Activated T-cell treated with anti-CD3 and anti-CD28 coated beads, Interleukin-2, amount 50 U/mL, for 24 hours (primary cell): ENCODE measurements at places on chromosomes 5 and 9.

GRCh38 chr9:8733131-8733954 lies 933.8 kb upstream of the DMAC1 start:
- H3K27me3 ChIP-seq: peaks cover 6% of the 10 kb centered on the region
- H3K4me1 ChIP-seq: no peaks in the 10 kb centered on the region
- no peak overlapping the region for H3K27ac ChIP-seq
- no peak overlapping the region for H3K4me3 ChIP-seq
- H3K36me3 ChIP-seq: no peaks in the 10 kb centered on the region
- DNase-seq: no peak

- no peak overlapping the region for H3K27ac ChIP-seq
- H3K4me1 ChIP-seq: no peaks in the 10 kb centered on the region
- peaks cover 22% of the 10 kb centered on the region for H3K27me3 ChIP-seq
- no peak for DNase-seq
- no peaks in the 10 kb centered on the region for H3K36me3 ChIP-seq
- no peak overlapping the region for H3K4me3 ChIP-seq
Observed at GRCh38 chr5:173490681-173491080, 125.8 kb downstream of the BOD1 start.

GRCh38 chr5:169838688-169839087 lies 141.6 kb downstream of the INSYN2B start:
- H3K36me3 ChIP-seq: peaks cover 82% of the 10 kb centered on the region
- peaks cover 18% of the 10 kb centered on the region for H3K4me1 ChIP-seq
- H3K27me3 ChIP-seq: no peaks in the 10 kb centered on the region
- no peak for DNase-seq
- H3K27ac ChIP-seq: peak overlapping the region; percentile 16
- H3K4me3 ChIP-seq: no peak overlapping the region

DNA sequence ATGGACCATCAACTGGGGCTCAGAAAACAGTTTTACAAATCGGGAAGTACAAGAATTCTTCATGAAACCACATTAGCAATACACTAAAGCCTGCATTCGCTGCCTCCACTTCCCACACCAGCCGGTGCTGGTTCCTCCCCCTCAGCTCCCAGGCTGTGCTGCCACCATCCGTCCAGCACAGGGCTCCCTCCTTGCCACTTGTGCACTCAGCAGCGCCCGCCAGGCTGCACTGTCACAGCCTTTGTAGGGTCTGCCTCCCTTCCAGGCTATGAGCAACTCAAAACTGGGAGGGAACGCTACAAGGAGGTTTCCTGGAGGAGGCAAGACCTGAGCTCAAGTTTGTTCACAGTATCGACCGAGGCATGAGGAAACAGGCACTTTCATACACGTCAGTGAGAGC lies 7.7 kb downstream of the MAPK9 start:
- H3K4me3 ChIP-seq: no peak overlapping the region
- peaks cover 23% of the 10 kb centered on the region for H3K4me1 ChIP-seq
- no peak for DNase-seq

DNA sequence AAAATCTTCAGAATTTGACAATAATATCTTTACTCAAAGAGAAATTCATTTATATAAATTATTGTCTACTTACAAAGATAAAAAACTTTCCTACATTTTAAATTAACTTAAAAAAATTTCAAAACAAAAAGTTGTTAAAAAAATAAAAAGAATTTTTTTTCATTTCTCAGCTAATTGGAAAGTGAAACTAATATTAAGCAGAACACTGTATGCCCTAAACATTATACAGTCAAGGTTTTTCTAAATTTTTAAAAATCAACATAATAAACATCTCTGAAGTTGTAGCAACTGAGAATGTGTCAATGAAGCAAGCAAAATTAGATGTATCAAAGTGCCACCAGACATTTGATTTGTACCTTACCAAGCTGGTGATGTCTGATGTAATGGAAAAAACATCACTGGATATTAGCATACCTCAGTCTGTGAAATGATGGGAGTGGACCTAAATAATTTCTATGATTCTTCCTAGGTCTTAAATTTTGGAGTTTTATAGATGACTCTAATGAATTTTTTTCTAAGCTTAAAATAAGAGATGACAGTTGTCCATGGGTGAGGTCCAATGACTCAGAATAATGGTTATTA lies 290.1 kb downstream of the ADAMTS6 start:
- H3K36me3 ChIP-seq: no peaks in the 10 kb centered on the region
- DNase-seq: no peak
- peaks cover 32% of the 10 kb centered on the region for H3K4me1 ChIP-seq
- H3K4me3 ChIP-seq: no peak overlapping the region

DNA sequence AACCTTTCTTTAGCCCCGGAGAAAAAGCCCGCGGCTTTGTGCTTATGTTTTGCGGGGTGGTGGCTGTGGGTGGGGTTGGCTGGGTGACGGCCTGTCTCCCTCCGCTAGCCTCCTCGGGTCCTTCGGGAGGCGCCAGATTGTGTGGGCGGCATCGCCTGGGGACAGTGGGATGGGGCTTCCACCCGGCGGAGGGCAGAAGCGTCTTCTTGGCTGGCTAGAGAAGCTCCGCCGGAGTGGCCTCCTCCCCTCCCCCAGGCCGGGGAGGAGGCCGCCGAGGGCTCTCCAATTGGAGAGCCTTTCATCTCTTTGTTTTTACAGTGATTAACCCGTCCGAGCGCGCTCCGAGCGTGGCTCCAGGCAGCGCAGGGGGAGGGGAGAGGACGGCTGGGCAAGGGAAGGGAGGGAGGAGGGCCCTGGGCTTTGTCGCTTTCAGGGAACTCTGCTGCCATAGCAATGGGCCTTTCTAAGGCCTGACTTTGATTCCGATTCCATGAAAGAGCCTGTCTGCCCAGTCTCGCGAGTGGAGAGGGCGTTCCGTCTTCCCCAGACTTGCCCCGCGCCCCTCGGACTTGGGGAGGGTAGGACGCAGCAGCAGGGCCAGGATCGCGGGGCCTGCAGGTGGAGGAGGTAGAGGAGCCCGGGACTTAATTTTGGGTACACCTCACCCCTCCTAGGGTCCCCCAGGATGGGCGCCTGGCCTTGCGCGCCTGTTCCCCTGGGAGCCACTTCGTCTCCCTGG lies 36.7 kb upstream of the TIFAB start:
- no peaks in the 10 kb centered on the region for H3K36me3 ChIP-seq
- peaks cover 84% of the 10 kb centered on the region for H3K27me3 ChIP-seq
- no peak for DNase-seq
- H3K4me3 ChIP-seq: no peak overlapping the region
- H3K4me1 ChIP-seq: peaks cover 18% of the 10 kb centered on the region

DNA sequence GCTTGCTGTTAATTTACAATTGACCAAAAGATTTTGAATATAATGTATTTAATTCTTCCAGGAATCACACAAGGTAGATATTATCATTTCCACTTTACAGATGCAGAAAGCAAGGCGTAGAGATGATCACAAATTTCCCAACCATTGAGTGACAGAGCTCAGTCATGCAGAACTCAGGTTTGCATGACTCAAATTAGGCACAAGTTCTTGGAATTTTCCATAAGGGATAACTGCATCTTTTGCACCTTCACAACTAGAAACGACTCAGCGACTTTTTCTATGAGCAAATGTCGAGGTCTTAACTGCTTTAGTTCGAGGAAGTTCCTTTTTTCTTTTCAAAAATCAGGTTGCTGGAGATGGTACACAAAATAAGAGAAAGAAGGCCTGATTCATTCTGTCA lies 265.5 kb upstream of the PAPPA start:
- no peaks in the 10 kb centered on the region for H3K4me1 ChIP-seq
- no peaks in the 10 kb centered on the region for H3K27me3 ChIP-seq
- no peak for DNase-seq

GRCh38 chr5:141409598-141410306 lies 1.9 kb downstream of the PCDHGB6 start:
- H3K27me3 ChIP-seq: peaks cover 82% of the 10 kb centered on the region
- DNase-seq: no peak
- H3K27ac ChIP-seq: no peak overlapping the region
- peaks cover 16% of the 10 kb centered on the region for H3K4me1 ChIP-seq
- no peak overlapping the region for H3K4me3 ChIP-seq
- peaks cover 9% of the 10 kb centered on the region for H3K36me3 ChIP-seq

DNA sequence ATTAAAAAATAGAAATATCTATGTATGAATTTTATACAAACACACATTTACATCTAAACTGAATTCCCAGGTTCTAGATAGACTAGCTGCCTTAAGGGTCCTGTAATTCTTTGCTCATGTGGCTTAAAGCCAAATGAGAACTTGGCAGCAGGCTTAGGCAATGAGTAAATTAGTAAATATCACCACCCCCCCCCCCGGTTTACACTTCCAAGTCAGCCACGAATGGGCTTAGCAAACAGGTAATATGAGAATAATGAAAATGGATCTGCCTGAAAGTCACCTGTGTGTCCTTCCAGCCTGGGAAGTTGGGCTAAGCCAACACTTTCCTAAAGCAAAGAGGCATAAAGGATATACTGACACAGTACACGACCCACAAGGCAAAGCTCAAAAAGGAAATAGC lies 108.6 kb downstream of the KLHL3 start:
- no peak overlapping the region for H3K27ac ChIP-seq
- no peak overlapping the region for H3K4me3 ChIP-seq
- H3K4me1 ChIP-seq: no peaks in the 10 kb centered on the region
- H3K36me3 ChIP-seq: peaks cover 5% of the 10 kb centered on the region
- DNase-seq: no peak

DNA sequence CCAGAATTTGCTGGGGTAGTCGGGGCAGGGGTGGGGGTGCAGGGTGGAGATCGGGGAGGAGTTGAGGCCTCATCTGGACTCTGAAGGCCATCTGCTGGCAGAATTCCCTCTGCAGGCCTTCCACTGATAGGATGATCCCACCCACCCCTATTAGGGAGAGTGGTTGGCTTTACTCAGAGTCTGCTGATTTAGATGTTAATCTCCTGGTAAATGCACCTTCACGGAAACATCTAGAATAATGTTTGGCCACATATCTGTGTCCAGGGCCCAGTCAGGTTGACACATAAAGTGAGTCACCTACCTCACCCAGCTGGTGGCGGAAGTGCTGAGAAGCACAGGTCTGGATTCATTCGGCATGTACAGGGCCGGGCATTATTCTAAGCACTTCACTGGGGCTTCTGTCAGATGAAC lies 50.0 kb downstream of the DAPK1 start:
- H3K27me3 ChIP-seq: peaks cover 23% of the 10 kb centered on the region
- H3K27ac ChIP-seq: no peak overlapping the region
- no peaks in the 10 kb centered on the region for H3K4me1 ChIP-seq
- DNase-seq: no peak

DNA sequence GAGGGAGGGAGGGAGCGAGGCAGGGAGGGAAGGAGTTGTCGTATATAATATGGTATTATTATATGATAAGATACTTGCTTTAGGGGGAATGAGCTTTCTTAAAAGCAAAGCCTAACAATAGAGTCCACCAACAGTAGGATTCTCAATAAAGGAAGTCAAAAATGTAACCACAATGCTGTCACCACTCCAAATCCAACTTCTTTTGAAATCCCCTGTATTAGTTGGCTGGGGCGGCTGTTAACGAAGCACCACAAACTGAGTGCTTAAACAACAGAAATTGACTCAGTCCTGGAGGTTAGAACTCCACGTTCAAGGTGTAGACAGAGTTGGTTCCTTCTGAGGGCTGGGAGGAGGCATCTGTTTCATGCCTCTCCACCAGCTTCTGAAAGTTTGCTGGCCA lies 23.1 kb downstream of the GAS1 start:
- H3K36me3 ChIP-seq: no peaks in the 10 kb centered on the region
- H3K4me1 ChIP-seq: no peaks in the 10 kb centered on the region
- H3K4me3 ChIP-seq: no peak overlapping the region
- H3K27me3 ChIP-seq: peaks cover 63% of the 10 kb centered on the region
- H3K27ac ChIP-seq: no peak overlapping the region
